Dermis microvascular lymphatic vessel endothelial cell (primary cell): ENCODE measurements at places on chromosomes 1 and 21. TPM values are rescaled to one million over a fixed set of nuclear protein-coding genes. Genes with fewer than 3 reads are reported as not detected.

GRCh38 chr21:41442481-41443186 lies 16.6 kb downstream of the MX1 start:
- DNase-seq = no peak

DNA sequence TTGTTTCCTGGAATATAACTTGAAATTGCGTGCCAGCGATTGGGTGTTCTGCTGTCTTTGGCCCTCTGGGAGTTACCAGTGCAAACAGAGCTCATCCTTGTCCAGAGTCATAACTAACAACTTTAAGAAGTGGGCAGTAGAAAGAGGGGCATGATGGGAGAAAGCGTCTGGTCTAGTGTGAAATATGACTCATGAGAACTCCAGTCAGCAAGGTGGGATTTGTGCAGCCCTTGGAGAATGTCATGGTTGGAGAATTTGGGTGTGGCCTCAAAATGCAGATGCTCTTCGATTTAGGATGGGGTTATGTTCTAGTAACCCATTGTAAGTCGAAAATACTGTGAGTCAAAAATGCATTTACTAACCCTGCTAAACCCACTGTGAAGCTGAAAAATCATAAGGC lies 12.9 kb downstream of the ATP1B1 start:
- DNase-seq = no peak

GRCh38 chr1:17148950-17149608 lies 29.8 kb upstream of the PADI2 start:
- no peak for DNase-seq

DNA sequence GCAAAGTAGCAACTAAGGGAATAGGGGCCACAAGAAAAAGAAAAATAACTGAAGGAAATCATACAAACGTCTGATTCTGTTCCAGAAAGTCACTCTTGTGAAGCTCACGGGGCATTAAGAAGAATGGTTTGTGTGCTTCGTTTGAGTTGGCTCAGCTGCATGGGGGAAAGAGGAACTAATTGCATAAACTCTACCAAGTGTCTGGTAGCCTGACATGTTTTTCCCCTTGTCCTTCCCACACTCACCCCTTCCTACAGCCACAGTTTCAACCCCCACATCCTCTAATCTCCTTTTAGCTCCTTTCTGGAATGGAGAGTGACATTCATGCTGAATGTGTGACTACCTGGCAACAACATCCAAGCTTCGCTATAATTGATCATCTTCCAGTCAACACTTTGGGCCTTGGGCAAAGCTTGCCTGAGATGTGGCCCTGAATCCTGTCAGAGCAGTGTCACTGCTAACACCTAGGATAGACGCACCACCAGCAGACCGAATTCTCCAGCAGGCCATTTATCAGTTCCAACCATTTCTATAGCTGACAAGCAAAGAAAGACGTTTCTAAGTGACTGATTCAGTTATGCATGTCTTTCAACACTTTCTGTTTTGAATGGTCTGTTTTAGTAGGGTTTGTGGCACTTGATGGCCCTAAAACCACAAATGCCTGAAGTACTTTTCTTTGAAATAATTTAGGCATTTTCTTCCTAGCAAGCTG lies 439.6 kb downstream of the TTLL7 start:
- no peak for DNase-seq

DNA sequence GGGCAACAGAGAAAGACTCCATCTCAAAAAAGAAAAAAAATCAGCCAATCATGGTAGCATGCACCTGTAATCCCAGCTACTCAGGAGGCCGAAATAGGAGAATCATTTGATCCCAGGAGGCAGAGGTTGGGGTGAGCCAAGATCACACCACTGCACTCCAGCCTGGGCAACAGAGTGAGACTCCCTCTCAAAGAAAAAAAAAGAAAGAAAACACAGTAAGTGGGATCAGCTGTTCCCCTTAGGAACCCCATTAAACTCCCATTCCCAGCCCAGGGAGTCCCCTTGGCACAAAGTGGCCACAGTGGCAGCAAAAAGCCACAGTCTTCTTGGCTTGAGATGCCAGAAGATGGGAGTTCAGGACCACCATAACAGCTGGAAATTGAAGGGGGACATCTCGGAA lies 9.1 kb downstream of the TMEM50B start:
- no peak for DNase-seq

- DNase-seq = peak; percentile 41
These were observed 7.9 kb upstream of the EDN2 start for GRCh38 chr1:41492341-41492848.

DNA sequence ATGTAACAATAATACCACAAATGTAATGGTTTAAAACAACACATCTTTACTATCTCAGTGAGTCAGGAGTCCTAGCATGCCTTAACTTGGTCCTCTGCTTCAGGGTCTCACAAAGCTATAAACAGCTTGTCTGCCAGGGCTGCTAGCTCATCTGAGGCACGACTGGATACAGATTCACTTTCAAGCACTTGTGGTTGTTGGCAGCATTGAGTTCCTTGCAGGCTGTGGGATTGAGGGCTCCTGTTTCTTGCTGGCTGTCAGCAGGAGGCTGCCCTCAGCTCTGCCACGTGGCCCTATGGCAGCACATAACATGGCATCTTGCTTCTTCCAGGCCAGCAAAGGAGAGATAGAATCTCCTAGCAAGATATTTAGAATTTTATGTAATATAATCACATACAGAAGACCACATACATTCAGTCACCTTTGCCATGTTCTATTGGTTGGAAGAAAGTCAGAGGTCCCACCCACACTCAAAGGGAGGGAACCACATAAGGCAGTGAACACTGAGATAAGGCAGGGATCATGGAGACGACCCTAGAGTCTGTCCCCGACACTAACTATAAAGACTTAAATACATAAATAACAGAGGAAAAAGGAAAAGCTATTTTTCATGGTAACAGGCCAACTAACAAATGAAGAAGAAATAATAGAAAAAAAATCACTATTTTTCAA lies 18.9 kb upstream of the IPP start:
- no peak for DNase-seq

GRCh38 chr1:167429612-167430011 lies 88.7 kb downstream of the CD247 start:
- no peak for DNase-seq

DNA sequence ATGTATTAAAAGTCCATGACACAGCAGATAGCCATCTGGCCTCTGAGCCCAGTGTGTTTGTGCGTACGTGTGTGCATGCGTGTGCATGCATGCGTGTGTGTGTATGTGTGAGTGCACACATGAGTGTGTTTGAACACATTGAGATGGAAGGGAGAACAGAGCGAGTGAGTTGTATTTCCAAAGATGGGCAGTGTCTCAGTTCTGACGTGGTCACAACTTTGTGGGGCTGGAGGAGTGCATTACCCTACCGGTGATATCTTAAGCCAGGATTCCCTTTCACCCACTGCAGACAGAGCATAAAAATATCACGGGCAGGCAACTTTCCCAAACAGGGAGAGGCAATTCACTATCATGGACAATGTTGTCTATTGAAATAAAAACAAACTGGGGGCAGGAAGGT lies 27.8 kb downstream of the IRF2BP2 start:
- no peak for DNase-seq

DNA sequence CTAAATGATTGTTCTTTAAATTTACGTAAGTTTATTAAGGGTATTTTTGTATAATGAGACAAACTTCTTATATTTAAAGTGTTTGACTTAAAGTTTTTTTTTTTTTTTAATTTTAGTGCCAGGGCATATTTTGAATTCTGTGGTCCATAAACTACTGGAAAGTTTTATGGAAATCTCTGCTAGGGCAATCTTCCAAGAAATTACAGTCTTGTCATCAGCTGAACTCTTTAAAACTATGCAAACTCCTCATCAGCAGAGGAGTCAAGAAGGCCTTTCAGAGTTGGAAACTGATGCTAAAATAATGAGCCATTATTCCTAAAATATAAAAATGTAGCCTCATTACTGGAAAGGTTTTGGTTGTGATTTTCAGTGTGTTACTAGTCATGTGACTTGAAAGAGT lies 1201.9 kb downstream of the BRINP3 start:
- DNase-seq = no peak

DNA sequence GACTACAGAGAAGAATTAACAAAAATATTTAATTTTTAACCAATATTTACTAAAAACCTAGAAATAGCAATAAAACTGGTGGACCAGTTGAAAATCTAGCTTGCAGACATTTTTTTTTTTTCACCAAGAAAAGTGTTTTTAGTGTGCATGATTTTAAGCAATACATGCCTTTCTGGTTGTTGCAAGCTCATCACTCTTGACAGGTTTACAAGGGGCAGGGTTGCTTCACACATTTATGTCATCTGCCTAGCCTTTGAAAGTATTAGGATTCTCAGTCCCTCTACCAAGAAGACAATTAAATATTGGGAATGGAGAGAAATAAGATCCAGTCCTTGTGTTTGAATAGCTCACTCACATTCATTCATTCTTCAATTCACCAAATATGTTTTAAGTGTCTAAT lies 53.8 kb upstream of the LYPLAL1 start:
- DNase-seq = no peak

- peak; percentile 20 for DNase-seq
These were observed 58.9 kb downstream of the VPS26C start for GRCh38 chr21:37208056-37208721.

- DNase-seq = no peak
These were observed 11.5 kb upstream of the AIM2 start for GRCh38 chr1:159088050-159088449.

DNA sequence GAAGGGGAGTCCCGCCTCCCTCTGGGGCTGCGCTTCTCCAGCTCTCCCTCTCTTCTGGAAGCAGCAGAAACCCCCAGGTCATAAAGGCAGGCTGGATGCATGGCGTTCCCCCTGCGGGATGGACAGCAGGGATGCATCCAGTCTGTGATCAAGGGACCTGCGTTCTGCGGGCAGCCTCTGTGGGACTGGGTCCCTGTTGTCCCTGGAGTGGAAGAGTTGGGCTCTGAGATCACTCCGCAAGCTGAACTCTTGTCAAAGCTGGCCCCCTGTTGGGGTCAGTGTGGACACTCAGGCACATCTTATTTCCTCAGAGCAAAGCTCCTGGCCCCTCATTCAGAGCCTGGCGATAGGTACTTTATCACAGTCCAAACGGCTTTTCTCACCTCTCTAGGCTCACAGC lies 341.2 kb downstream of the PTPRU start:
- DNase-seq = no peak

- DNase-seq = no peak
These were observed 13.0 kb downstream of the IFI6 start for GRCh38 chr1:27658951-27659496.

- DNase-seq = peak; percentile 75
These were observed 132.9 kb upstream of the DPYD start for GRCh38 chr1:98053471-98054366.

GRCh38 chr1:167270349-167271092 lies 49.8 kb downstream of the POU2F1 start:
- DNase-seq = peak; percentile 2

GRCh38 chr1:17091252-17091651 lies 28.0 kb downstream of the PADI2 start:
- no peak for DNase-seq

DNA sequence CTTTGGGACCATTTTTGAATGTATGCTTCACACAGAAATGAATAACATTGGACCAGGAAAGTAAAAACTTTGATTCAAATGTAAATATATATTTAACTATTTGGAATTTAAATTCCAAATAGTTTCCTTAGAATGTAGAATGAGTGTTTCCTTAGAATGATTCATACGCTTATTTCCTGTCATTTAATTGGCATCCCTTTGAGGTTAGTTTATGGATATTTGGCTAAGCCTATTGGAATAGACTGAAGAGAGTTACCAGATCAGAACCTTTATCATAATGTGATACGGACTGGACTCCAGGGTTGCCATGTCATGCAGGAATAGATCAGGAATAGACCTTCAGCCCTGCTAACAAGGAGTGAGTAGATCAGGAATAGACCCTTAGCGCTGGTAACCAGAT lies 133.1 kb downstream of the TNNI3K start:
- no peak for DNase-seq

DNA sequence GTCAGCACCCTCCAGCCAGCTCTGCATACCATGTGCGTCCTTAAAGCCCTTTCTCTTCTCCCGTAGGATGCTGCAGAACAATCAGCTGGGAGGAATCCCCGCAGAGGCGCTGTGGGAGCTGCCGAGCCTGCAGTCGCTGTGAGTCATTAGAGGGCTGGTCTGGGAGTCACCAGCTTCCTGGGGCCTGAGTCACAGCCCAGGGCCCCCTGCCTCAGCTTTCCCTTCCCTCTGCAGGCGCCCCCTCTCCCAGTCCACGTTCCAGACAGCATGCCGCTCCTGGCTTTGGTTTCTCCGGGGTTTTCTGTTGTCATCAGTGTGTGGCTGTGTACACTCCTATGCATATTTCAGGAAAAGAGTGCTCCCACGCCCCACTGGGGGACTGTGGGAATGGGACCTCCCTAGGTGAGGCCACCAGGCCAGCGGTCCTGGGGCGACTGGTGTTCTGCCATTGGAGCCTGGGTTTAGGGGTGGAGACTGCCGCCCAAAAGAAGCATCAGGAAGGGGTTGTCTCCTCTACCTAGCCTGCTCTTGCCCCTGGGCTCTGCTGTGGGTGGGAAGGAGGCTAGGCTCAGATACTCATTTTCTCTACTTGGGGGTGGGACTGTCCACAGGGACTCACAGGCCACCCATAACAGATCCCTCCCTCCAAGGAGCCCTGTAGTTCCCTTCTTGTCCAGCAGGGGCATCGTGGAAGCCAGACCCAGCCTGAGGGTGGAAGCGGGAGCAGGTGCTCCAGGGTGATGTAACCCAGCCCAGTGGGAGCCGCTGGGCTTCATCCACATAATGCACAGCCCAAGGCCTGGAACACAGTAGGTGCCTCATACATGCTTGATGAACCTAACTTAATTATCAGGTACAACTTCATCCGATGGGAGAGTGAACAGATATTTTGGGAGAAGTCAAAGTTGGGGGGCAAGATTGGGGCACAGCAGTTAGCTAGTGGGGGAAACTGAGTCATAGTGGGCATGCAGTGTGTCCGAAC lies 42.5 kb downstream of the LGR6 start:
- DNase-seq = peak; percentile 9

- no peak for DNase-seq
These were observed 195.1 kb upstream of the NR5A2 start for GRCh38 chr1:199832451-199832850.

- peak; percentile 77 for DNase-seq
These were observed 11.4 kb downstream of the FAM89A start for GRCh38 chr1:231028682-231029081.

- DNase-seq = no peak
These were observed 154.8 kb downstream of the C1orf21 start for GRCh38 chr1:184541537-184542152.

- DNase-seq = no peak
These were observed 121.5 kb downstream of the CLIC6 start for GRCh38 chr21:34790341-34790740.

GRCh38 chr1:87084244-87084836 lies 169.9 kb downstream of the HS2ST1 start:
- peak; percentile 36 for DNase-seq

The SYPL2 gene
- total RNA-seq = under 0.01 TPM in 1 of 2 replicates, not detected in the other

The SPRR3 gene
- not detected in 2 replicates for total RNA-seq

The SHE gene
- 69.1 and 86.5 TPM in 2 replicates for total RNA-seq

The FLG2 gene
- not detected in 2 replicates for total RNA-seq

The IL24 gene
- not detected in 2 replicates for total RNA-seq

The GCSAML gene
- not detected in 2 replicates for total RNA-seq

The LIPI gene
- not detected in 2 replicates for total RNA-seq

The CDC7 gene
- total RNA-seq = 2.4 and 4.5 TPM in 2 replicates

The GPR161 gene
- total RNA-seq = 11.9 and 12.9 TPM in 2 replicates

The DENND2D gene
- total RNA-seq = 1.4 TPM in 2 replicates
